Uterus (tissue), 4 donors: ENCODE measurements at places on chromosomes 5 and 9. TPM values are rescaled to one million over a fixed set of nuclear protein-coding genes. Genes with fewer than 3 reads are reported as not detected.
A peak's percentile ranks its signal among the peaks of the same experiment; 100 is the strongest.

GRCh38 chr9:21081999-21082398, 4.3 kb upstream of the IFNB1 start:
- DNase-seq = no peak

GRCh38 chr5:74020503-74020902, 394.5 kb downstream of the ARHGEF28 start:
- no peak for DNase-seq

DNA sequence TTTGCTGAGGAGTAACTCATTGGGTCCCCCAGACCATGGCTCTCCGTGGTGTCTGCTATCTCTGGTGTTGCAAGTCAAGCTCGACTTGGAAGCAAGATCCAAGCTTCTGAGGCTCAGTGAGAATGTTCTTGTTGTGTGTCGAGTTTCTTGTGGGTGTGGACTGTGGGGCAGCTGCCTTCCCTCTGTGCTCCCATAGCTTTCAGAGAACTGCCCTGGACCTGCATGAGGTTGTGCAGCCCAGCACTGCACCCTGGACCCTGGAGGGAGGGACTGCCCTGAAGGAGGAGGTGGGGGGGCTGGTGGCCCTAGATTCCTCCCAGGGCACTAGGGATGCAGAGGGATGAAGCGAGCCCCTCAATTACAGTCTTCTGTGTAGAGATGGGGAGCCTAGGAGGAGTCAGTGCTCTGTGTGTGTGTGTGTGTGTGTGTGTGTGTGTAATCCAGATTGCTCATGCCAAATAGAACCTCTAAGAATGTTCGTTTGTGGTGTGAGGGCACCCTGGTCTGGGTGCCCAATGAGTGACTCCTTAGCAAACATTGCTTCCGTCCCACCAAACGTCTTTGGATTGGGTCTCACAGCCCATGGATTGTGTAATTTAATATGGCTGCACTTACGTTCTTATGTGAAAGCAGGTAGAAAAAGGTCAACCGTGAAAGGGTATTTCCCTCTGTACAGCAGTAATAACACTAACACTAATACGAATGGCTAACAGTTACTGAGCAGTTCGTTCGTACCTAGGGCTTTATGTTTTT, 143.3 kb upstream of the LMX1B start:
- no peak for DNase-seq

Gene ZNF367
- total RNA-seq = 2.2 TPM

DNA sequence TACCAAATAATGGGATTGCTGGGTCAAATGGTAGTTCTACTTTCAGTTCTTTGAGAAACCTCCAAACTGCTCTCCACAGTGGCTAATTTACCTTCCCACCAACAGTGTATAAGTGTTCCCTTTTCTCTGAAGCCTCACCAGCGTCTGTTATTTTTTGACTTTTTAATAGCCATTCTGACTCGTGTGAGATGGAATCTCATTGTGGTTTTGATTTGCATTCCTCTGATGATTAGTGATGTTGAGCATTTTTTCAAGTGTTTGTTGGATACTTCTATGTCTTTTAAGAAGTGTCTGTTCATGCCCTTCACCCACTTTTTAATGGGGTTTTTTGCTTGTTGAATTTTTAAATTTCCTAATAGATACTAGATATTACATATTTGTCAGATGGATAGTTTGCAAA, 28.4 kb upstream of the SUSD1 start:
- no peak for DNase-seq

- peak; percentile 75 for DNase-seq
These were observed 1.5 kb downstream of the COL27A1 start for GRCh38 chr9:114156657-114157421.
